Stimulated activated CD4-positive, alpha-beta T cell treated with anti-CD3 and anti-CD28 coated beads, Interleukin-1b, Interleukin-23, amount 100 ng/mL, for 1 hour (primary cell): ENCODE measurements at places on chromosomes 1 and 21.

GRCh38 chr1:39677645-39678044 lies 5.7 kb upstream of the NT5C1A start:
- no peak for DNase-seq

GRCh38 chr1:205261946-205262691 lies 34.4 kb downstream of the TMCC2 start:
- DNase-seq: no peak

DNA sequence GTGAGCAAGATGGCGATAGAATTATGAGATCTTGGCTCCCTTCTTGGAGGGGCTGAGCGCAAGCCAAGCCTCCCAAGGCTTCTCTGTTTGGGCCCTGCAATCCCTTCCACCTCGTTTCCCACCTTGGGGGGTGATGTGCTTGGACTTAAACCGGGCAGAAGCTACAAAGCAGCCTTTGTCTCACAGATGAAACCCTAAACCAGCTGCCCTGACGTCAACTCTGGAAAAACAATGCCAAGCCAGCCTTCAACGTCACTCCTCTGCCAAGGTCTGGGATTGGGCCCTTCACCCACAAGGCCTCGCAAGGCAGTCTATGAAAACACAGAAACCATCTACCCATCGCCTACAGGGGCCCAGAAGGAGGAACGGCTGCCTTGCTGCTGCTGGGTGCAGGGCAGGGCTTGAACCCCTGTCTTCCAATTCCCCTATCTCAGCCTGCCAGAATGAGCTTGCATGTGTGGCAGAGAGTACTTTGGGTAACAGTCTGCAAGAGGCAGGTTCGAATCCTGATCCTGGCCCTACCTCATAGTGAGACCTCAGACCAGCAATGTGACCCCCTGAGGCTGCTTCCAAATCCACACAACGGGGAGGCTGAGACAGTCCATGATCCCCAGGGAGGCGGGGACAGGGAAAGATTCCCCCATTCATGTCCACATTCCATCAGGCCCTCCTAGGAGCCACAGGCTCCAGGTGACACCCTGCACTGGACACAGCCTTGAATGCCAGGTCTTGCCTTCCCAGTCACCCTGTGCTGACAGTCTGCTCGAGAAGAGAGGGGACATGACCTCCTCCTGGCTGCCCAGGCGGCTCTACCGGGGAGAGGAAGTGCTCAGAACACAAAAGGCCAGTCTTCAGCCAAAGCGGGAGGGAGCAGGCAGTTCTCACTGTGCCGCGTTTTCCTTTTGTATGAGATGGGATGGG lies 15.0 kb downstream of the IFFO2 start:
- DNase-seq: no peak

GRCh38 chr1:192566657-192567056 lies 8.9 kb upstream of the RGS1 start:
- no peak for DNase-seq

DNA sequence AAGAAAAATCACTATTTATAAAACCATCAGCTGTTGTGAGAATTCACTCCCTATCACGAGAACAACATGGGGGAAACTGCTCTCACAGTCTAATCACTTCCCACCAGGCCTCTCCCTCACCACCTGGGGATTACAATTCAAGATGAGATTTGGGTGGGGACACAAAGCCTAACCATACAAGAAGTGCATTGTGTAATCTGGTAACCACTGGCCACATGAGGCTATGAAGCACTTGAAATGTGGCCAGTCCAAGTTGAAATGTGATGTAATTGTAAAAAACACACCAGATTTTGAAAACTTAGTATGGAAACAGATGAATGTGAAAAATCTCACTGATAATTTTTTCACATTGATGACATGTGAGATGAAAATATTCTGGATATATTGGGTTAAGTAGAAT lies 293.8 kb downstream of the TTLL7 start:
- no peak for DNase-seq

DNA sequence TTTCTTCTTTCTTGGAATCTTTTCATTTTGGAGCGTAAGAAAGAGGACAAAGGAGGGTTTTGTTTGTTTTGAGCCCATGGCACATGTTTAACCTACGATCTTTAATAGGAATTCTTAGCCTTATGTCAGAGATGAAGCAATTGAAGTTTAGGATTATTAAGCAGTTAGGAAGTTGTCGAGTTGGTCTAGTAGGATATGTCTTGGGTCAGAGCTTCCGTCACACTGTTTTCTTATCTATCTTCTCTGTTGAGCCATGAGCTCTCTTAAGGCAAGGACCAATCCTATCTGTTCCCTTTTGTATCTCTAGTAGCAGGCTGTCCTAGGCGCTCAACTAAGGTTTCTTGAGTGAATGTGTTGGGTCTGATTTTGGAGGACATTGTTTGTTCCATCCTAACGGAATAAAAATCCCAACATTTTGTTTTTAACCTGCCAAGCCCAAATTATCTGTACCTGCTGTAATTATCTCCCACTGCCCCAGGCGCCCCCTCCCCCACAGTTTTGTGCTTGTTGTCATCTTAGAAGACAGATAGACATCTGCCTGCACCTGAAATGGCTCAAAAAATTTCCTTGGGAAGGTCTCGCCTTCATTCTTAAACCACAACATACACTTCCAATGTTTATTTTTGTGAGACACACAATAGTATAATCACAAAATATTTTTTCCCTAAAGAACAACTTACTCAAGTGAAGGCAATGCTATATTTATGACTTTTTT lies 95.3 kb upstream of the GADD45A start:
- no peak for DNase-seq

DNA sequence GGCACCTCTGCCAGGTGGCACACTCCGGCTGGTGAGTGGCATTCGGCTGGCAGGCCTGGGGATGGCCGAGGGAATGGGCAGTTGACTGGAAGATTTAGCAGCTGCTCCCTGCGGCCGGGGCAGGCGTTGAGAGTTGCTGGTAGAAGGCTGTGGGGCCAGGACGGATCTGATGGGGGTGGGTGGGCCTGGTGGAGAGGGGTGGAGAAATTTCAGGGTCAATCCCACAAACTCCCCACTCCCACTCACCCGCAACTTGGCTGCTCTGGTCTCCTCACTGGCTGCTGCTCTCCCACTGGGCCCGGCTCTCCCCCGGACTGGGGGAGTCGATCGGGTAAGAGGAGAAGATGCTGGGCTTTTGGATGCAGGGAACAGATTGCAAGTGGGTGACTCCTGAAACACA lies 2.1 kb downstream of the PSRC1 start:
- DNase-seq: no peak

DNA sequence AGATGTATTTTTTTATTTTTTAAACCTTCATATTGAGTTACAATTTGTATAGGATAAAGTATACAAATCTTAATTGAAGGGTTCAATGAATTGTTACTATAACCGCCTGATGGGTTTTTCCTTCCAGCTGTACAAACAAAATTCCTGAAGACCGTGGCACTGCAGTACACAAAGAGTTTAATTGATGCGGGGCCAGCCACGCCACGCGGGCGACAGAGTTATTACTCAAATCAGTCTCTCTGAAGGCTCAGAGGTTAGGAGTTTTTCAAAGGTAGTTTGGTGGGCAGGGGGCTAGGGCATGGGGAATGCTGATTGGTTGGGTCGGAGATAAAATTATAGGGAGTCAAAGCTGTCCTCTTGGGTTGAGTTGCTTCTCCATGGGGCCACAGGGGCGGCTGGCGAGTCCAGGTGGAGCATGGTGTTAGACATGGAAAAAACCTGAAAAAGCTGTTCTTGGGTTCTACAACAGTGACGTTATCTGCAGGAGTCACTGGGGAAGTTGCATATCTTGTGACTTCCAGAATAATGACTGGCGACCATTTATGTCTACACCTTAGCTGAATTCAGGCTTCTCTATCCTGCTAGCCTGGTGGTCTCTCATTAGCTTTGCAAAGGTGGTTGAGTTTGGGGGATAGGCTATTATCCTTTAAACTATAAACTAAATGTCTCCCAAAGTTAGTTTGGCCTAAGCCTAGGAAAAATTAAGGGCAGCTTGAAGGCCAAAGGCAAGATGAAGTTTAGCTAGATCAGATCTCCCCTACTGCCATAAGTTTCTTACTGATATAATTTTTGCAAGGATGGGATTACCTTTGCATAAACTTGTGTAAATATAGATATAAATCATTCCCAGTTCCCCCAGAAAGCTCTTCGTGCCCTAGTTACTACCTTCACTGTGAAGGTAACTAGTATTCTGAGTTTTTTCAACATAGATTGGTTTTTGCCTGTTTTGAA lies 13.0 kb upstream of the TMEM9 start:
- no peak for DNase-seq

DNA sequence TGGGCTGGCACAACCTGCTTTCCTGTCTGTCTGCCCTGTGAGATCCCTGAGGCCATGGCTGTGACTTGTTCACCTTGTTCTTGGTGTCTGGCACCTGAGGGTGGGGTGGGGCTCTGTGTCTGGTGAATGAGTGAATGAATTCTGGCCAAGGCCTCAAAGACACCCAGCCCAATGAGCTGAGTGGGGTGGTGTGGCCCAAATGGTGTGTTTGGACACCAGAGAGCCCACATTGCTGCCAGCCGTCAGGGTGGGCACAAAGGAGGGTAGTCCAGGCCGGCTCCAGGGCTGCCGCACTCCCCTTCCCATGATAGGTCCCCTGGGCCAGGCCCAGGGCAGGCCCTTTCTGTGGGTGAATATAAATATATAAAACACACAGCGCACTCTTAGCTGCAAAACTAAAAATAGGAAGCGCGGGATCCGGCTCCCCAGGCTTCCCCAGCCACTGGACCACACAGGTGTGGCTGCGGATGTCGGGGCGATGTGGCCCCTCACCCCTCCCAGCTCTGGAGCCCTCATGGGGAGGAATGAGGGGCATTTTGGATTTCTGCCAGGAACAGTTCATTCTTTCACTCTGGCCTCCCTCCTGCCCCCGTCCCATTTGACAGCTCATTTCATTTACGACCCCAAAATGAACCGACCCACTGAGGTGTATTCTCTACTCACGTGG lies 33.3 kb downstream of the RUNX3 start:
- DNase-seq: no peak

GRCh38 chr1:41558761-41559171 lies 74.3 kb upstream of the EDN2 start:
- no peak for DNase-seq

DNA sequence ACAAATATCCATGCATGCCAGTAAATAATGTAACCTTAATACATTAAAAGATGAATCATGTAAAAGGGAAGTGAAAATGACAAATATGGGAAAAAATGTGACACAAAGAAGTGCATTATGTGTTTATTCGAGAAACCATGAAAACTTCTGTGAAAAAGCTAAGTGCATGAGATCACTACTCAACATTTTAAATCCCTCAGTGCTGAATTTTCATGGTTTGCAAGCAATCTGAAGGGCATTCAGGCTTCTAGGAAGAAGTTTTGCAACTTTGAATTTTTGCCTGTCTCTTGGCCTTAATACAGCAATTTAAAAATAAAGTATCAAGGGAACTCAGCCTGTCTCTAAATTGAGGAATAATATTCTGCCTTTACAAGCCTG lies 78.2 kb downstream of the MAP3K7CL start:
- no peak for DNase-seq
